ENCODE measurements at places on chromosomes 12 and 14.

DNA sequence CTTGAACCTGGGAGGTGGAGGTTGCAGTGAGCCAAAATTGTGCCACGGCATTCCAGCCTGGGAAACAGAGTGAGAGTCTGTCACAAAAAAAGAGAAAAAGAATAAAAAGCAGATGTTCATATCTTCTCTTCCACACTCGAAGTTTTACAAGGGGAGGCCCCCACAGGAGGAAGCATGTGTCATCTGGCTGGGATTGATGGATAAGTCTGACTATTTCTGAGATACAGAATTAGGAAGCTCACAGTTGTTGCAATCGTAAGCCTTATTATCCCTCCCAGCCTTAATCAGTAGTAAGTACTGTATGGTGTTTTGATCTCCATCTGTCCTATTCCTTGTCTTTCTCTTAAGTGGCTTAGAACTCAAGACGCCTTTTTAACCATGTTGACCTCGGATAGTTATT is 31.9 kb upstream of the RASSF8 start:
- no peak for DNase-seq

DNA sequence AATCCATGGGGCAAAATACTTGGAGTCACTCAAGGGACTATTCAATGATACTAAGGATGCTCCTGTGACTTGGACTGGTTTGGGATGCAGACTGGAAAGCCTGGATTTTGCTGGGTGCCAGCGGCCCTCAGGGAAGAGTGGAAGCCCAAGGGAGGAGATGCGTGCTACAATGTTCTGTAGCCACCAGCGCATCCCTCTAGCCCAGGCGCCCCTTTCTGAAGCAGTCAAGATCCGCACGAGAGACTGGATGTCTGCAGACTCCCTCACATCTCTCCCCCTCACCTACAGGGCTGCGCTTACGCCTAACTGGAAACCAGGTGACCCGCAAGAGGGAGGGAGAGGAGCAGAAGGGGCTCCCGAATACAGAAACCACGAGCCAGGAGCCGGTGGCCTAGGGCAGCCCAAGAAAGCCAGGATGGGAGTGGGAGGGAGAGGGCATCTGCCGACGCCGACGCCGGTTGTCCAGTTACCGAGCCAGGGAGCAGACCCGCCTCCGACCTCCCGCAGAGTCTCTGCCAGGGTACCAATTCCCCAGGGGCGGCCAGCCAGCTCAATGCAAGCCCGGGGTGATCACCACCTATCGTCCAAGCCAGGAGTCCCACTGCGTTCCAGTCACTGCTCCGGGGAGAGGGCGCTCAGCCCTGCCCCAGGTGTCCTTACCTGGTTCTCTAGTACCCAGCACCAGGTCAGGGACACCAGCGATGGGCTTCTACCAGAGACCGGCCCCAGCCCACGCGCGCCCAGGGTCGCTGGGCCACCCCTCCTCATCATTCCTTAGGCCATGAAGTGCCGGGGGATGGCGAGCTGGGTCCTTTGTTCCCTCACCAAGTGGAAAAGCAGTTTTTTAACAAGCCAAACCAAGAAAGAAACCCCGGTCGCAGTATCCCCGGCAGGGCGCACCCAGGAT is 1.2 kb downstream of the NTN4 start:
- no peak for DNase-seq

DNA sequence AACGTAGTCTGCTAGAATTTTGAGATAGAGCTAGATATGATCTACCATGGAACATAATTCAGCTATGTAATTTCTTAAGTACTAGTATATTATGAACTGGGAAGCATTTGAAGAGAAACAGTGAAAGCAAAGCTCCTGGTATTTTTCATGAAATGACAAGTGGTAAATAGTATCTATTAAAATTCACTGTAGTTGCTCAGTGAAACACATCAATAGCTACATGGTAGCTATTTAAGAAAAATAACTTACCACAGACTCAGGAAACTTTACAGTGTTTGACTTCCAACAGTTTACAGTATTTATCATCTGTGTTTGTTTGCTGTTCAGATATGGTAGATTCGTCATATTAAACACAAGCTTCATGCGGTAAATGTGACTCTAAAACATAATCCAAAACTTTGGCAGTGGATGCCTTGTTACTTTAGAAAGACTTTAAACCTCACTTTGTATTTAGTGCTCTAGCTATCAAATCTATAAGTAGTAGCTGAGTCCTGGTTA is 25.2 kb downstream of the WNK1 start:
- no peak for DNase-seq

DNA sequence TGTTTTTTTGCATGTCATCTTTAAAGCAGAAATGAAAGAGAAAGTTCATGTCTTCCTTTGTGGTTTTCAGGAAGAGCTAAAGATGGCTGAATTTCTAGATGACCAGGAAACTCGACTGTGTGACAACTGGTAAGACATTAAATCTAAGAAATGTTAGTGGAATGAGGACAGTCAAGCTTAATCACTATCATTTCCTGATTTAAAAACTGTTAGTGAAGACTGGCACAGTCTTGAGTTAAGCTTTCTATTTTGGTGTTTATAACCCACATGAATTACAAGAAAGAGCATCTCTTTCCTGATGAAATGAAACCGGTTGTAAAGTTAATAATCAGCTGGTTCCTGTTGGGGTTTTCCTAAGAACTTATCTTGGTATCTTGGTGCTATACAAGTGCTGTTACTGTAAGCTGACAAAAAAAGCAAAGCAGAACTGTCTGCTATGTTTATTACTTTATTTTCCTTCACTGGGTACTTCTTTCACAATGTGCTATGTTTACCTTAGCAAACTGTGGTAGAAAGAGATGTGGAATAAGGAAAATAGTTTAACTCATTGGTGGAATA is 5.2 kb downstream of the TRAFD1 start:
- peak; percentile 82 for DNase-seq

Measured in activated CD4-positive, alpha-beta T cell treated with anti-CD3 and anti-CD28 coated beads, Interleukin-2, Interleukin-4, amounts not matched to agents 100 ng/mL and 50 ng/mL, durations not matched to agents 16 hours and 8 hours (primary cell).